Pancreas (tissue), 10 donors: ENCODE measurements at places on chromosomes 11 and 22. TPM values are rescaled to one million over a fixed set of nuclear protein-coding genes. Genes with fewer than 3 reads are reported as not detected.

EMID1 gene
- 9.6 TPM for total RNA-seq

ANO5 gene
- 4.7 TPM for total RNA-seq

MYO7A gene
- total RNA-seq, result 6.1 TPM

PHETA2 gene
- total RNA-seq, result 9.8 TPM

DNA sequence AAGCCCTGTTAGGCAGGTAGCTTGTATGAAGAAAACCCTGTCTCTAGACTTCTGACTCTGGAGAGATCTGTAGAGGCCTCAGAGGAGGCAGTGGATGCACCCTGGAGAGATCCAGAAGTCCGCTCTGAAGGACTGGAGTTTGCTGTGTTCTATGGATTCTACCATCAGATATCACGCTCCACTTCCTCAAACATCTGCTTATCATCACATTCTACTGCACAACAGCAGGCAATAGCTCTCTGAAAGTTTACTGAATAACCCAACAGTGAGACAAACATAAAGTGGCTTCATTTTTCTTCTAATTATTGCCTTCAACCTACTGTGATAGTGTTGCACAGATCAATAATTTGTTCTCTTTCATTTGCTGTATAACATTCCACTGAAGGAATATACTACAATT lies 59.0 kb upstream of the OR9Q1 start:
- no peak for DNase-seq

DNA sequence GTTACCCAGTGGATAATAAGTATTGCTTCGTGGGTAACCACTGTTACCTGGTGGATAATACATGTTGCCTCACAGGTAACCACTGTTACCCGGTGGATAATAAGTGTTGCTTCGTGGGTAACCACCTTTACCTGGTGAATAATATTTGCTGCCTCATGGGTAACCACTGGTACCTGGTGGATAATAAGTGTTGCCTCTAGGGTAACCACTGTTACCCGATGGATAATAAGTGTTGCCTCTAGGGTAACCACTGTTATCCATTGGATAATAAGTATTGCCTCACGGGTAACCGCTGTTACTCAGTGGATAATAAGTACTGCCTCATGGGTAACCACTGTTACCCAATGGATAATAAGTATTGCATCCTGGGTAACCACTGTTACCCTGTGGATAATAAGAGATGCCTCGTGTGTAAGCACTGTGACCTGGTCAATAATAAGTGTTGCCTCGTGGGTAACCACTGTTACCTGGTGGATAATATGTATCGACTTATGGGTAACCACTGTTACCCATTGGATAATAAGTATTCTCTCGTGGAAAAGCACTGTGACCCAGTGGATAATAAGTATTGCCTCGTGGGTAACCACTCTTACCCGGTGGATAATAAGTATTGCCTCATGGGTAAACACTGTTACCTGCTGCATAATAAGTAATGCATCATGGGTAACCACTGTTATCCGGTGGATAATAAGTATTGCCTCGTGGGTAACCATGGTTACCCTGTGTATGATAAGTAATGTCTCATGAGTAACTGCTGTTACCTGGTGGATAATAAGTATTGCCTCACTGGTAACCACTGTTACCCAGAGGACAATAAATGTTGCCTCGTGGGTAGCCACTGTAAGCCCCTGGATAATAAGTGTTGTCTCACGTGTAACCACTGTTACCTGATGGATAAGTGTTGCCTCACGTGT lies 20.1 kb upstream of the NXPE4 start:
- no peak for DNase-seq

- no peak for DNase-seq
Observed at GRCh38 chr11:4465407-4465806, 16.3 kb downstream of the OR52K2 start.

- DNase-seq, result no peak
Observed at GRCh38 chr11:113378692-113379091, 8.9 kb upstream of the ANKK1 start.

- DNase-seq, result no peak
Observed at GRCh38 chr11:129943036-129943435, 47.7 kb upstream of the NFRKB start.

DNA sequence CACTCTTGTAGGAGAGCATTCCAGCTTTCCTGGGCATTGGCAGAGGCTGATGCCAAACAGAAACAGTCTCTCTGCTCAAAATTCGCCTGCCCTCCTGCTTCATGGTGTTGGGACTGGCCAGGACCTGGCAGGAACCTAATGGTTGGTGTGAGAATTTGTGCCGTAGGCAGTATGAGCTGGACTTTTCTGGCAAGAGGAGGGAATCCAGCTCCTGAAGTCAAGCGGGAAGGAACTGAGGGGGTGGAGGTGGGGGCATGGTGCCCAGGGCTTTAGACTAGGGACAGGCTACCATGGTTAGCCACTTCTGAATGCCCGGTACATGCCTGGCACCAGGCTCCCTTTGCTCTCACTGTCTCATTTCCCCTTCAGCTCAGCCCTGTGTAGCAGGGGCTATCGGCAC lies 6.9 kb upstream of the TOMM22 start:
- no peak for DNase-seq
